ENCODE measurements at places on chromosomes 6 and 20.

- no peak for DNase-seq
These were observed 676.2 kb downstream of the HDGFL1 start for GRCh38 chr6:23245572-23245971.

- DNase-seq: no peak
These were observed 98.3 kb upstream of the PHACTR1 start for GRCh38 chr6:12618296-12618695.

GRCh38 chr6:93371756-93372155 is 47.6 kb downstream of the EPHA7 start:
- DNase-seq: no peak

GRCh38 chr6:100726666-100727065 is 154.5 kb downstream of the ASCC3 start:
- no peak for DNase-seq

- no peak for DNase-seq
These were observed 5.5 kb downstream of the PTGIS start for GRCh38 chr20:49562311-49563014.

DNA sequence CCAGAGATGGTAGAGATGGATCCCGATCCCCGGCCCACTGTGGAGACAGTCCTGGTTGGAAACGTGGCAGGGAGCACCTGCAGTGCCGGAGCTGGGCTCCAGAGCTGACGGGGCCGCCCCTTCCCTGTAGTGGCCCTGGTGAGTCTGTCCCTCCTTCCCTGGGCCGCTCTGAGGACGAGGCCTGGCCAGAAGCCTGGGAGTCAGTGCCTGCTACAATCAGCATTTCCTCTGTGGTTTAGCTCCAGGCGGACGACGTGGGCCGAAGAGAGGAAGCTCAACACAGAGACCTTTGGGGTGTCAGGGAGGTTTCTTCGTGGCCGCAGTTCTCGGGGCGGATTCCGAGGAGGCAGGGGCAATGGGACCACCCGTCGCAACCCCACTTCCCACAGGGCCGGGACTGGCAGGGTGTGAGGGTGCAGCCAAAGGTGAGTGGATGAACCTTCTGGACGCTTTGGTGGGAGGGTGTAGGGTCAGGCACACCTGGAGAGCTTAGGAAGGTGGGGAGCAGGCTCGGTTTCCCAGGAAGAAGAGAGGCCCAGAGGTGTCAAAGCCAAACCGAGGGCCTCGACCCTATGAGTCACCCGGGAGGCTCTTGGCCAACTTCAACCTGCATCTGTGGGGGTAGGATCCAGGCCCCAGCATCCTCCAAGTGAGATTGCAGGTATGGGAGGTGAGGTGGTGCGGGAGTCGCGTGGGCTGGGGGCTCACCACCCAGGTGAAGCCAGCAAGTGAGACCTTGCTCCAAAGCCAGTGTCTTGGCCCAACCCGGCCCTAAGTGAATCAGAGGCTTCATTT is 9.9 kb downstream of the PSMA7 start:
- DNase-seq: no peak

DNA sequence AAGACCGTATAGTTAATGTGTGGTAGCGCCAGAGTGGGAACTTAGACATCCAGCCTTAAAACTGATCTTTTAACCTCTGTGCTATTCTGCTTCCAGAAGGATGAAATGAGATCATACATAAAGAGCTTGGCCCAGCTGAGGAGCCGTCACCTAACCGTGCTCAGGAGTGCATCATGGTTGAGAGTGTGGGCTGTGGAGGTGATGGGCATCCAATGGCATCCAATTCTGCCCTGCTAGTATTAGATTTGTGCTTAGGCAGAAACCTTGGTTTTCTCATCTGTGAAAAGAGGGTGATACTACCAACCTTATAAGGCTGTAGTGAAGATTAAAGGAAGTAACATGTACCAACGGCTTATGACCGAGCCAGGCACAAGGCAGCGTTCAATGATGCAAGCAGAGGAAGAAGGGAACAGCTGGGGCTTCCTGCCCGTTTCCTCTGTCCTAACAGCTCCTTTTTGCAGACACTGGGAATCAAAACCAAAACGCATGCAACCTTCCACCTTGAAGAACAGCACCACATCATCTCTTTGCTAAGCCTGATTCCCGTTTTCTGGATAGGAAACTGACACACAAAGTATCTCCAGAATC is 1.3 kb downstream of the SLC22A16 start:
- no peak for DNase-seq
